ENCODE measurements at places on chromosomes 16 and 17.

- no peak for DNase-seq
Measured at GRCh38 chr17:71337938-71338337, 782.9 kb upstream of the SOX9 start.

- no peak for DNase-seq
Measured at GRCh38 chr16:72926177-72927070, 121.5 kb downstream of the ZFHX3 start.

- no peak for DNase-seq
Measured at GRCh38 chr16:74029115-74029792, 267.4 kb upstream of the PSMD7 start.

GRCh38 chr17:39623356-39623950 lies 3.3 kb upstream of the PPP1R1B start:
- DNase-seq = peak; percentile 75

DNA sequence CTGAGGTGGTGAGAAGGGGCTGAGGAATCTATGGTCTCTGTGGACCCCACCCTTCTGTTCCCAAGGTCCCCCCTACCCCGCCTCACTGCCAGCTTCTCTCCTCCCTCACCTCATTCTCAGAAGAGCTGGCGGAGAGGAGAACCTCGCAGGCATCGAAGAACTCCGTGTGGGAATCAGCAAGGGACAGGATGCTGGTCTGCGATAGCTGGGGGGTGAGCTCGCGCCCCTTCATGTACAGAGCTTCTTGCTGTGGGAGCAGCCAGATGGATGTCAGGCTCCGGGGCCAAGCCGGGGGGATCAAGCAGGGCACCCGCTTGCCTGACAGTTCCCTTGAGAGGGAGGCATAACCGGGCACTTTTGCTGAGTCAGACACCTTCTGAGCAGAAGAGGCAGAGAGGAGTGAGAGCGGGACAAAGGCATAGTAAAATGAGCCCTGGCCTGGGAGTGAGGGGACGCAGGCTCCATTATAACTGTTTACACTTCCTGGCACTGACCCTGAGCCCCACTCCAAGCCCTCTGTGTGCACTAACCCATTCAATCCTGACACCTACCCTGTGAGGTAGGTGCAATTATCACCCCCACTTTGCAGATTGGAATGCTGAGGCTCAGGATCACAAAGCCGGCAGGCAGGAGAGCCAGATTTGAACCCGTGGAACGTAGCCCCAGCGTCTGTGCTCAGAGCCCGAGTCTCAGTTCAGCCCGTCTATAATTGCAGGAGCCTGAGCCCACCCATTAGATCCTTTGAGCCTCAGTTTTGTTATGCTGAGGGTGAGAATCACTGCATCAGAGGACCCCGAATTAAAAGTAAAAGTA lies 6.3 kb downstream of the OSBPL7 start:
- no peak for DNase-seq
